ENCODE measurements at places on chromosomes 1 and 21.

DNA sequence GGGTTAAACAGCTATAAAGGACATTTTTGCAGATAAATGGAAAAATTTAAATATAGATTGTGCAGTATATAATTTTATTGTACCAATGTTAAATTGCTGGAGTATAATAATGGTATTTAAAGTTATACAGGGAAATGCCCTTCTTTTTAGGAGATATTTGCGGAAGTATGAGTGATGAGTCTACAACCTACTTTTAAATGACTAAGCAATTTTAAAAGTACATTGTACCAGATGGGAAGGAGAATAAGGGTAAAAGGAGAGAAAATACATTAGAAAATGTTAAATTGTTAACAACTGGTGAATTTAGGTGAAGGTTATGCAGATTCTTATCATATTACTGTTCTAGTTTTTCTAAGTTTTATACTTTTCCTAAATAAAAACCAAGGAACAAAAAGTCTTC is 91.8 kb downstream of the ZZZ3 start:
- DNase-seq = no peak

DNA sequence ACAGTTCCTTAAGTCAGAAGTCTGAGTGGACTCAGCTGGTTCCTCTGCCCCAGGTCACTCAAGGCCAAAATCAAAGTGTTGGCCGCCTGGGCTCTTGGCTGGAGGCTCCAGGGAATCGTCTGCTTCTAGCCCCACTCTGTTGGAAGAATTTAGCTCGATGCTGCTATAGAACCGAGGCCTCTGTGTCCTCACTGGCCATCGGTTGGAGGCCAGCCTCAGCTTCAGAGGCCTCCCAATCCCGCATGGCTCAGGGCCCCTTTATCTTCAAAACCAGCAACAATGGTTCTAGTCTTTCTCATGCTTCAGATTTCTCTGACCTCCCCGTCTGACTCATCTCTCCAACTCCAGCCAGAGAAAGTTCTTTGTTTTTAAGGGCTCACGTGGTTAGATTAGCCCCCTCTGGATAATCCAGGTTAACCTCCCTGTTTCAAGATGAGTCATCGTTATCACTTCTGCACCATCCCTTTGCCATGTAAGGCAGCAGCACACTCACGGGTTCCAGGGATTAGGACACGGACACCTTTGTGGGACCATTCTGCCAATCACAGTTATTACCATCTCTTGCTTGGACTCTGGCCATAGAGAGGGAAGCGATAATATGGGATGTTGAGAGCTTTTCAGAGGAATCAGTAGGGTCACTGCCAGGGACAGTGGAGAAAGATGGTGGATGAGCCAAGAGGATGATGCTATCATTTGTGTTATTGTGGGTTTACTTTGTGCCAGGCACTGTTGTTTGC is 13.6 kb downstream of the FHAD1 start:
- DNase-seq = no peak

- no peak for DNase-seq
These were observed 3.7 kb upstream of the IGSF9 start for GRCh38 chr1:159949123-159949522.

DNA sequence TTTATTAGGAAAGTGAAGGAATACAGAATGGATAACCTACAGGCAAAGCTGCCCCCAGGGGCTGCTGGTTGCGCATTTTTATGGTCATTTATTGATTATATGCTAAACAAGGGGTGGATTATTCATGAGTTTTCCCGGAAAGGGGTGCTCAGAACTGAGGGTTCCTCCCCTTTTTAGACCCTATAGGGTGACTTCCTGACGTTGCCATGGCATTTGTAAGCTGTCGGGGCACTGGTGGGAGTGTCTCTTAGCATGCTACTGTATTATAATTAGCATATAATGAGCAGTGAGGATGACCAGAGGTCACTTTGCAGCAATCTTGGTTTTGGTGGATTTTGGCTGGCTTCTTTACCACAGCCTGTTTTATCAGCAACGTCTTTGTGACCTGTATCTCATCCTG is 5.9 kb upstream of the ASAP3 start:
- DNase-seq = no peak

DNA sequence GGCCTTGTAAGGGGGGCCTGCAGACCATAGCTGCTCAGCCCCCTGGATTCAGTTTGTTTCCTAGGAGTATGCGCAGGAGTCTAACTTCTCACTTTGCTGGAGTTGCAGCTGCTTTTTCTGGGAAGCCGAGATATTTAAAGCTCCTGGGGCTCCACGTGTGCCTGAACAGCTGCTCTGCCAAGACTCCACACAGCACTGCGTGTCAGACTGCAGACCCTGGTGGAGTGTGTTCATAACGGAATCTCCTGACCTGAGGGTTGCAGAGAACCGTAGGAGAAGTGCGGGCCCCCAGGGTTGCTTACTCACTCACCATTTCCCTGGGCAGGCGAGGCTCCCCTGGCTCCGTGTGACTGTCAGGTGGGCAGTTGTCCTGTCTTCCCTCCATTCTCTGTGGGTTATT is 474.3 kb upstream of the TMPRSS15 start:
- DNase-seq = no peak

DNA sequence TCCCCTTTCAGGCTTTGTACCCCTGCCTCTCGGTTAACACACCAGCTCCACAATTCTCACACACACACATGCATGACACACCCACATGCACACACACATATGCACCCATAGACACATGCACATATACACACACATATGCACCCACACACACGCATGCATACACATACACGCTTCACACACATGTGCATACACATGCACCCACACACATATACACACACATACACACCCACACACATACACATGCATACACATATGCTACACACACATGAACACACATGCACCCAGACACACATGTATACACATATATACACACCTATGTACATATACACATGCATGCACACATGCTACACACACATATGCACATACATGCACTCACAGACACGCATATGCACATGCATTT is 61.7 kb upstream of the SLC25A33 start:
- DNase-seq = no peak

DNA sequence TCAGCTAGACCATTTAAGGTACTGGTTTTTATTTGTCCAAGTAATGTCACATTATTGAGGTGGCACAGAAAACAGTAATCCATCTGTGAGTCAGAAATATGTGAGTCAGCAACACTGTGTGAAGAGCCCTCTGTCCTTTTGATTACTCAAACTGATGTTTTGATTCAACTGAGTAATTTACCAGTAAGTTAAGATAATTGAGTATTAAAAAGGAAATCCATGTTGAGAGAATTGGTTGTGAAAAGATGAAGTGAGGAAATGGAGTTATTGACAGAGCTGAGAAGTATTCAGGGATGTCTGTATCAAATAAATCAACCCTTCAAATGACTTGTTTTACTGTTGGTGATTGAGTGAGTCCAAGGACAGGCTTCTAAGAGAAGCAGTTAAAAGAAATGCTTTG is 302.7 kb upstream of the SGIP1 start:
- no peak for DNase-seq

- no peak for DNase-seq
These were observed 17.0 kb downstream of the QSOX1 start for GRCh38 chr1:180171691-180172090.

- DNase-seq = no peak
These were observed 2.1 kb downstream of the GALNT2 start for GRCh38 chr1:230068952-230069684.

GRCh38 chr1:172697534-172698002 is 38.7 kb downstream of the FASLG start:
- DNase-seq = no peak

DNA sequence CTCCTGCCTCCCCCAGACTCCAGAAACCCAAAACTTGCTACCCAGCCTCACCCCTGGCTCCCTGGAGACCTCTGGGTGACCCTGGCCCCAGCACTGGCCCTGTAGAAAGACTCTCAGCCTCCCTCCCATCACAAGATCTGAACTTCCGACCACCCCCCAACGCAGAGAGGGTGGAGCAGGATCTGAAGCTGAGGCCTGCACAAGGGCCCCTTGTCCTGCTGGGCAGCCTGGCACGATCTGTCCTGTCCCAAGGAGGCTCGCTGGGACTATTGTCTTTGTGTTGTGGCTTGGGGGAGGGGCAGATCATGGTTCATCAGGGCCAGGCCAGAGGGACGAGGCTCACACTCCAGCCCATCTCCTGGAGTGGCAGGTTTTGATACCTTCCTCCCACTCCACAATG is 20.0 kb downstream of the PHLDA3 start:
- DNase-seq = no peak

DNA sequence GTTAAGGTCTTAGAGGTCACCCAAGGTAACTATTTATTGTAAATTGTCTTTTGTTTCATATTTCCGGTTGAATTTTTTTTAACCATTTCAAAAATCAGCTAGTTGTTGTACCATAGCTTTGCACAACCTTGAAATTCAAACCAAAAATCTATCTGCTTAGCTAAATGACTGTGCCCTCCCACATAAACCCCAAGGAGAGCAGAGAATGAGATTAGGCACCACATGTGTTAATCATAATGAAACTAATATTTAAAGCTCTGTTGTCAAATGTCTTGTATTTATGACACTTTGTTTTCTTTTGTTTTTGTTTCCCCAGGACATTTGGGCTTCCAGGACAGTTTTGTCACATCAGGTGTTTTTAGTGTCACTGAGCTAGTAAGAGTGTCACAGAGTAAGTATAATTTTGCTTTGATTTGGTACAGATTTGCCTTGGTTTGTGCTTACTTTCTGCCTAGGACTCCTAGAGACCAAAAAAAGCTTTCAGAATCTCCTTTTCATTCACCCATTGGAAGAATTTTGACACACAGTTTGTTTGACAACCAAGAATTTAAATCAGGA is 249.9 kb downstream of the NFIA start:
- DNase-seq = no peak

- DNase-seq = no peak
These were observed 90.0 kb downstream of the TYW3 start for GRCh38 chr1:74822851-74823401.

DNA sequence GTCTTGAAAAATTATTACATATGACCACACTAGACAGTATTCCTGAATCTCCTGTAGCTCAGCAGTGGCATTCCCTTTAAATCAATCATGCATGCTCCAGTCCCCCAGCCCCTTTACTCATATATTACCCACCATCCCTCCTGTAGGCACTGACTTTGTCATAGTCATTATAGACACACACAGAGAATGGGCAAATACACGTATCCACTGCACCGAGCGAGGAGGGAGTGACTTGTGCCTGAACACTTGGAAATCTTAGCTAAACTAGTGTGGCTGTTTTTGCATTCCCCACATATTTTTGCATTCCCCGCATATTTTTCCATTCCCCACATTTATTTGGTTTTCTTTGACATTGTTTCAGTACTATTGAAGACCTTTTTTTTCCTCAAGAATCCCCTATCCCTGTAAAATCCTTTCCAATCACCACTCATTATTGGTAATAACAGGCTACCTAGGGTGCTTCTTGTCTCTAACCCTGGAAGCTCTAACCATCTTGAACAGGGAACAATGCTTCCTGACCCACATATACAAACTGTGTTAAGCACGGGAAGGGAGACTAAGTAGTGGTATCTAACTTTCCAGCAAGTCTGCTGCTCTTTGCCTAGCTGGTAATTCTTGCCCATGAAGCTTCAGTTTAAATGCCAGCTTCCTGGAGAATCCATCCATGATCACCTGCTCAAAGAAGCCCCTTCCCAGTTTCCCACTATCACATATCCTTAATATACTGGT is 534.4 kb upstream of the CAMK1G start:
- DNase-seq = no peak
